ENCODE measurements at places on chromosomes 3 and 15.

DNA sequence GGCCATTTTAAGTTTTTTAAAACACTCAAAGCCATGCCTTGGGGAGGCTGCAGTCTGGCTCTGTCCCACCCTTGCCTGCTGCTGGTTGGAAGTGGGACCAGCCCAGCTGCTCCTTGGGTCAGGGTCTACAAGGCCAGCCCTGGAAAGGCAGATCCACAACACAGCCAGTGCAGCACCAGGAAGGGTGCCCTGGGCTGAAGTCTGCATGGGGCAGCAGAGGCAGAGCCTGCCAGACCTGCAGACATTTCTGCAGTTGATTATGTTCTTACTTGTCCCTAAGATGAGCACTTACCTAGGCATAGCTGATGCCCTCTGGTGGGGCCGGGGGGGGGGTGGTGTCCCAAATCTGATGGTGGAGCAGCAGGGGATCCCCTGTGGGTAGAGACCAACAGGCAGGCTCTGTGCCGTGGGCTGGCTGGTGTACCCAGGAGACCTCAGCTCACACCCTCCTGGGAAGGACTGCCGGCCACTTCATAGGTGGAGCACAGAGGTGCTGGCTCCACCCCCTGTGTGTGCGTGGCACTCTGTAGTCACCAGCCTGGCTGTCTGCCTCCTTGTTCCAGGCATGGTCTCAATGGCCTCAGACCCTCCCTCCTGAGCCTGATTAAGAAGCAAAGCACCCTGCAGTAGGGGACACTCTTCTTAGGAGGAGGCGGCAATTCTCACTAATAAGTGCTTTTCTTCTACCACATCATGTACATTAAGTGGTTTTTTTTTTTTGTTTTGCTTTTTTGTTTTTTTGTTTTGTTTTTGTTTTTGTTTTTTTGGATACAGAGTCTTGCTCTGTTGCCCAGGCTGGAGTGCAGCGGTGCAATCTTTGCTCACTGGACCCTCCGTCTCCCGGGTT, 97.4 kb upstream of the KLF13 start:
- peak; percentile 47 for DNase-seq

- peak; percentile 11 for DNase-seq
Observed at GRCh38 chr3:20837676-20838302, 651.8 kb upstream of the SGO1 start.

DNA sequence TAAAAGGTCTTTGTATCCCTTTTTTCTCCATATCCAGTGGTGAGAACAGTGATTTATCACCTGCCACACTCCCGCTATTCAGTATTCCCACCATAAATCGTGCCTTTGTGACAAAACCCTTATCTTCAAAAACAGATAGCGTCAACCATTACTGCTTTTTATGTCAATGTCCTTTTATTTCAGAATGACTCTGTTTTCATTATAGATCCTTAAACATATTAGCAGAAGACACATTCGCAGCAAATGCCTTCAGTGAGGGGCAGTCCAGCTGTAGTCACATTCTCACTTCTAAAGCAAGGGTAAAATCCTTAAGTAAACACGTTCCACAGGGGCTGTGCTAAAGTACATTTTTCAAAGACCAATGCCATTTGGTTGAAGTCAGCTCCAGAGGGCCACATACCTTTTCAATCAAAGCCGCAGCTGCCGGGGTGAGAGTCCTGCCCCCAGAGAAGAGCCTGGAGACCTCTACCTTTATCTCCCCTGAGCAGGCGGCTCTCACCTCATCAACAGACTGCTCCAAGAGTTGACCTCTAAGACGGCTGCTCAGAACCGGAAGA, 53.4 kb downstream of the PDZRN3 start:
- no peak for DNase-seq

DNA sequence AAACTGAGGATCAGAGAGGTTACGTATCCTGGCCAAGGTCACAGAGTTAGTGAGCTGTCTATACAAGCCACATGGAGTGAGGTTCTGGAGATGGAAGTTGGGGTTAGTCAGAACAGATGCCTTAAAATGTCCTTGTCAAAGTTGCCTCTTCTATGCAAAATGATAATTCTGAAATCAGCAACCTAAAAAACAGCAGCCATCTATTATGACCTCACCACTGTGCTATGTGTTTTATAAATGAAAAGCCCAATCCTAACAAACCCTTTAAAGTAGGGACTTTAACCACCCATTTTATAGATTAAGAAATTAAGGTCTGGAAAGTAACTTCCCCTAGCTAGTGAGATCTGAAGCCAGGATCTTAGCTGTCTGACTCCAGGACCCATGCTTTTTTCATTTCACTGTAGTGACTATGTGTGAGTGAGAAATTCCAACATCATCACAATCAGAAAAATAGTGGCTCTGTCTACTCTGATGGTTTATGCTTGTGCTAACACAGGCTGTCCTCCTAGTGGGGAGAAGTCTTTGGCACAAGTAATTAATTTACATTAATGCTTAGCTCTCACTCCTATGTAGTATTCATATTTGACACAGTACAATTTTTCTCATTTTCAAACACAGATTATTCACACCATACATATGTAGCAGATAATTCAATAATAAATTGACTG, 143.6 kb downstream of the ANO10 start:
- DNase-seq, result no peak

GRCh38 chr3:68666429-68667136, 265.8 kb downstream of the TAFA4 start:
- DNase-seq, result no peak

DNA sequence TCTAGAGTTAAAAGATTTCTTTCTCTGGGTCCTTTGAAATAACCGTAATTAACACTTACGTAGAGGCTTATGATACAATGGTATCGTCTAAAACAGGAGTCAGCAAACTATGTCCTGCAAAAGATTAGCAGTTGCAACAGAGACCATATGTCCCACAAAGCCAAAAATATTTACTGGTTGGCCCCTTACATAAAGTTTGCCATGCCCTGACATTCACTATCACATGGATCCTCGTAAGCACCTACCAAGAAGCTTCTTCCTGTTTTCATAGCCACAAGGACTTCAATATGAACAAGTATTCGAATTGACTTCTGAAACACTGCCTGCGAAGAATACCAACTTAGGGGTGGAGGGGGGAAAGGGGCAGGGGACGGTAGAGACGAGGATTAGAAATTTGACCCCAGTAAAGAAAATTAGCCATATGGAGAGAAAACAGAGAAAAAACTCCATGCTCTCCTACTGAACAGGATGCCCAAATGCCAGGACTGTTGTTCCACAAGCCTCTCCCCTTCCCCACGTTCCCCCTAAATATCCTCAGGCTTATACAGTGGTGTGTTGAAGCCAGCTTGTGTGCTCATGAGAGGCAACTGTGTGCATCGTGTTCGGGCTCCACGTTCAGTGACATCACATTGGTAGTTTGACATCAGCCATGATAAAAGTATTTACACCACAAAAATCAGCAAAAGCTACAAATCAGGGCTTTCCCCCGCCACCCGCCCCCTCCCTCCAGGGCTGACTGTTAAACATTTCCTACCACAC, 144.1 kb upstream of the HES1 start:
- DNase-seq, result no peak

DNA sequence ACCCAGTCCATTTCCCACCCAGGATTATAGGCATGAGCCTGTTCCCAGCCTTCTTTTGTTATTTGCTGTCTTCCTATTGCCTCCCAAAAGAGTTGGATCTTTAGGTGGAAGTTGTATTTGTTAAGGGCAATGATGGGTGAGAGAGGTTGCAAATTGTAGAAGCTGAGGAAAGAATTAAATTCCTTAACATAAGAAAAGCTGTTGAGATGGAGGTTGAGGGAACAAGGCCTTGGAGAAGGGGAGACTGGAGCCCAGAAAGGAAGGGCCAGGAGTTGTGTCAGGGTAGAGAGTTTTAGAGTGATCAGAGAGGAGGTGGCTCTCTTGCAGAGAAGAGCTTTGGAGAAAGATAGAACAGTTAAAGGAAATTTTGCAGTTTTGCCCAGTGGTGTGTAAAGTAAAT, 46.8 kb downstream of the PLS1 start:
- DNase-seq, result no peak

GRCh38 chr3:8863891-8864290, 94.5 kb upstream of the OXTR start:
- DNase-seq, result no peak

- DNase-seq, result no peak
Observed at GRCh38 chr15:90002428-90002844, 1.3 kb downstream of the ZNF710 start.

- no peak for DNase-seq
Observed at GRCh38 chr3:193530231-193531165, 24.2 kb downstream of the ATP13A4 start.

DNA sequence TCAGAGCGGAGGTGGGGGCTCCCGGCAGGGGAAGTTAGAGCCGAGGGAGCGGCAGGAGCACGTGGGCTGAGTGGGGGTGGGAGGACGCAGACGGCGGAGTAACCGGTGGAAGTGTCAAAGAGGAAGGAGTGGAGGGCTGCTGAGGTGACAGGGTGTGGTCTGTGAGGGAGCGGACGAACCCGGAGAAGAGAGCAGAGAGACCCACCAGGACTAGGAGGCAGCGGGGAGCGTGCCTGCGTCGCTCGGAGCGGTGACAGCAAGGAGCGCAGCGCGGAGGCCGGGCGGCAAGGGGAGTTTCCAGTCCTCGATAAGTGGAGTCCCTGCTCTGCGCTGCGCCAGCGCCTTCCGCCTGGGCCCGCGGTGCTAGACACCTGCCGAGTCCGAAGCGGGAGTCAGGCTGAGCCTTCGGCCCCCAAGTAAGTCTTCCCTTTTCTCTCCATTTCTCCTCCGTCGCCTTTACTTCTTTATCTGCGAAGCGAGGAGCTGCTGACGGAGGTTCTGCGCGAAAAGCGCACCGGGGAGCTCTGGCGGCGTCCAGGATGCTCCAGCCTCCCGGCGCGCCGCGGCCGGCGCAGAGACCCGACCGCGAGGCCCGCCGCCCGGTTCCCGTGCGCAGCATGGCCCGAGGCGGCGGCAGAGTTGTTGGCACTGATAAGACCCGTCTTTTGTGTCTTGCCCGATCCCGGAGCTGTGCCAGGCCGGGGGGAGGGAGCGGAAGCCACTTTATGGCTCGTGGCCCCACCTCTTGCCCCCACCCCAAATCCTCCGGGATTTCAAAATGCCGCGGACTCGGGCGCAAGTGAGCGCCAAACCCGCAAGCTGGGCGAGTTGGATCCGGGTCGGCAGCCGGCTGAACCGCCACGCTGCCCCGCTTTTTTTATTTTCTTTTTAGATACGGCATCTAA, 533.0 kb upstream of the SEMA6D start:
- peak; percentile 83 for DNase-seq

- no peak for DNase-seq
Observed at GRCh38 chr3:172228036-172228415, 188.6 kb downstream of the FNDC3B start.

DNA sequence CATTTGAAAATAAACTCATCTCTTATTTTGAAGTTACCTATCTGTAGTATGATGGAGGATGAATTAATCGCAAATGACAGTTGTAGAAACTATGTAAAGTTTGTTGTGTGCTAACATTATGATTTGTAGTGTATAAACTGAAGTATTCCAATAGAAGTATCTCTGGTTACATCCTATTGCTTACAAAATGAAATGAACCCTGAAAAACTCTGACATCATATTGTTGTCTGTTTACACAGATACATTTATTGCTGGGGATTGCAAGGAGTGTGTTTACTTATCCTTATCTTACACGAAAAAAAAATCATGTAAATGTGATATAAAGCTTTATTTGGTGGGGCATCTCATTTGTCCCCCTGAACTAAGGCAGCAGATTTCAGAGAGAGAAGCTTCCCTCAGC, 2.6 kb upstream of the ABHD10 start:
- no peak for DNase-seq

GRCh38 chr15:28114721-28115622, 15.9 kb upstream of the OCA2 start:
- DNase-seq, result no peak

DNA sequence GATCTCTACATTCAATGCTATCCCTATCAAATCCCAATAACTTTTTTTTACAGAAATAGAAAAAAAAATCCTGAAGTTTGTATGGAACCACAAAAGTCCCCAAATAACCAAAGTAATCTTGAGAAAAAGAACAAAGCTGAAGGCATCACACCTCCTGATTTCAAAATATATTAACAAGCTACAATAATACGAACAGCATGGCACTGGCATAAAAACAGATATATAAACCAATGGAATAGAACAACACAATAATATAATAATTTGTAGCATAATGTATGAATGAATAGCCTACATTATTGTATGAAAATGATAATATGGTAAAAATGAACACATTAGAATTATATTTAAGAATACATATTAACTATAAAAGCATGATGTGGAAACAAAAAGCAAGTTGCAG, 76.7 kb upstream of the TMC3 start:
- no peak for DNase-seq

- DNase-seq, result no peak
Observed at GRCh38 chr3:178350763-178351162, 185.5 kb upstream of the KCNMB2 start.

DNA sequence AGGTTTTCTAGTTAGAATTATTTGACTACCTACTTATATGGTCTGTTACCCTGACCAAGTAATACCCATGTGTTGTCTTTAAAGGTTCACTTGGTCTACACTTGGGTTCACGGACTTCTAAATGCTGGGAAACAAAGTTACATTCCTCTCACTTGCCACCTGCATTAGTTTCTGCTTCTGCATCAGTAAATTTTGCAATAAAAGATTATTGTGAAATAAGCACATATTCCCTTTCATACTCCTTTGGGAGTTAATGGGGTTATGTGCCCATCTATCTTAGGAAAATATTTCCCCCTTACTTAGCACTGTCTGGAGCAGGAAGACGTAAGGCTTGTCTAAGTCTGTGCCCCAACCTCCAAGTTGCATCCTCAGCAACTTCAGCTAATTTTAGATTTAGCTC, 160.7 kb downstream of the FRMD5 start:
- no peak for DNase-seq

GRCh38 chr3:120436523-120437050, 14.2 kb downstream of the FSTL1 start:
- DNase-seq, result no peak

DNA sequence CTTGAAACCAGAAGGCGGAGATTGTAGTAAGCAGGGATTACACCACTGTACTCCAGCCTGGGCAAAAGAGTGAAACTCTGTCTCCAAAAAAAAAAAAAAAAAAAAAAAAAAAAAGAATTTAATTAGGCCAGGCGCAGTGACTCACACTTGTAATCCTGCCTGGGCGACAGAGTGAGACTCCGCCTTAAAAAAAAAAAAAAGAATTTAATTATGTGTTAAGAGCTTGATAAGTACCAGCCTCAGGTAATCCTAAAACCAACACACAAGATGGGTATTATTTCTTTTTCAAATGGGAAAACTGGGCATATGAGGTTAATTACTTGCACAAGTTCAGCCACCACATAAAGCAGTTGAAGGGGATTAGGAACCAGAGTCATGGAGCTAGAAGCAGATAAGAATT, 49.0 kb downstream of the PBRM1 start:
- DNase-seq, result peak; percentile 63

- no peak for DNase-seq
Observed at GRCh38 chr3:43796041-43796596, 105.4 kb downstream of the ABHD5 start.

DNA sequence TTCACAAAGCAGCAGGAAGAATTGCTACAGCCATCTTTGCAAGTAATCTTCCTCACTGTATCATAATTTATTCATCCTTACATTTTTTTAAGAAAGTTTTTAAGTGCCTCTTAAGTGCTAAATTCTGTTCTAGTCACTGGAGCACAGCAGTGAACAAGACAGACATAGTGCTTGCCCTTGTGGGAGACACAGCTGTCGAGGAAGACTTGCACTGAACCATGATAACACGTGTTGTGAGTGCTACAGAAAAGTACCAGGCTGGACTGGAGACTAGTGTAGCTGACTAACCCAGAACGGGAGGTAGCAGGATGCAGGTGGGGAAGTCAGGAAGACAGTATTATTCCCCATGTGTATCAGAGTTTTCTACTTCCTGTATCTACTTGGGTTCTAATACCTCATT, 300.6 kb downstream of the TBL1XR1 start:
- no peak for DNase-seq

- DNase-seq, result no peak
Observed at GRCh38 chr3:126009181-126009580, 40.2 kb downstream of the ROPN1B start.
